ENCODE measurements at places on chromosomes 13 and 19.

DNA sequence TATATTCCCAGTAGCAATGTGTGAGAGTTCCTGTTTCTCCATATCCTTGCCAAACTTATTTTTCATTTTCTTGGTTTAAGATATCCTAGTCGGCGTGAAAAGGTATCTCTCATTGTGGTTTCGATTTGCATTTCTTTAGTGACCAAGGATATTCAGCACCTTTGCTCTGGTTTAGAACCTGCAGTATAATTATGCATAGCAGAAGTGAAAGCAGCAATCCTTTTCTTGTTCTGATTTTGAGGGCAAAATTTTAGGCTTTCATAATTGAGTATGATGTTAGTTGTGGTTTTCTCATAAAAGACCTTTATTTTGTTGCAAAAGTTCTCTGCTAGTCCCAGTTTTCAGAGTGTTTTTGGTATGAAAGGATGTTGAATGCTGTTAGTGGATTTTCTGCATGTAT lies 491.0 kb downstream of the FGF9 start:
- DNase-seq = no peak

GRCh38 chr19:29928831-29929230 lies 13.2 kb upstream of the URI1 start:
- no peak for DNase-seq

DNA sequence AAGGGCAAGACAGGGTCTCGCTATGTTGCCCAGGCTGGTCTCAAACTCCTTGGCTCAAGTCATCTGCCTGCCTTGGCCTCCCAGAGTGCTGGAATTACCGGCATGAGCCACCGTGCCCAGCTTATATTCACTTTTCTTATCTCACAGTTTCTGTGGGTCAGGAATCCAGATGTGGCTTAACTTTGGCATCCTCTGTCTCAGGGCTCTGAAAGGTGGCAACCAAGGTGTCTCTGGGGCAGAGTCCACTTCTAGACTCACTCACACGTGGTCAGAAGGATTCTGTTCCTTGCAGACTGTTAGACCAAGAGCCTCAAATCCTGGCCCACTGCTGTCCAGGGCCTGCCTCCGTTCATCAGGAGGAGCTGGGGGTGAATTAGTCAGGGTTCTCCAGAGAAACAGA lies 7.6 kb upstream of the LMNB2 start:
- no peak for DNase-seq

DNA sequence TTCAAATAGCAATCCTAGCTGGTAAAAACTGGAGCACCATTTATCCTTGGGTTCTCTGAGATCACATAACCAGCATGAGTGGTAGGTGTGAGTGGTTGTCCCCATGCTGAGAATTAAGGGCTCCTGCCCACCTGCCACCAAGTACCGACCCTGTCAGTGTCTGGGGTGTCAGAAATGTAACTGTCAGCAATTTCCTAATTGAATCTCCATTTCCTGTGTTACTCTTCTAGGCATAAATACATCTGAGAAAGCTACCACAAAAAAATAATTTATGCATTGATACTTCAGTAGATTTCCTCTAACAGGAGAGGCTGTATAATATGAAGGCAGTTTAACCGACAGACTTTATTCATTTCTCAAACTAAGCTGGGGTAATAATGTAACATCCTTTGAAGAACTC lies 25.1 kb downstream of the CPB2 start:
- no peak for DNase-seq

DNA sequence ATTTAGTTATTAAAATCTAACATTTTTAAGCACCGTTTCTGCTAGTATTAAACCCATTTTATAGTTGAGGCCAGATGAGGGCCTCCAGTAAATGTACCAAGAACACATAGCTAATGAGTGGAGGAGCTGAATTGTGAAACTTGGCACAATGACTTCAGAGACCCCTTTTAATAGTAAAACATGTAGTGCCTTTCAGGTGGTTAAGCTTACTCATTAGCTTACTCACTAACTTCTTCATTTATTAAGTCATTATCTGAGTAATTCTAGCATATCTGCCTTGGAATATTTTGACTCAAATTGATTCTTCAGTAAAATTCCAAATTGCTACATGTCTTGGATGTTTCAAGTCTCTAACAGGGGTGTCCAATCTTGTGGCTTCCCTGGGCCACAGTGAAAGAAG lies 735.2 kb downstream of the LIG4 start:
- no peak for DNase-seq

GRCh38 chr19:15297416-15298224 lies 34.7 kb downstream of the BRD4 start:
- DNase-seq = peak; percentile 78

GRCh38 chr19:44596428-44597130 lies 16.8 kb upstream of the IGSF23 start:
- no peak for DNase-seq

GRCh38 chr13:66995203-66995611 lies 234.9 kb downstream of the PCDH9 start:
- DNase-seq = peak; percentile 14

DNA sequence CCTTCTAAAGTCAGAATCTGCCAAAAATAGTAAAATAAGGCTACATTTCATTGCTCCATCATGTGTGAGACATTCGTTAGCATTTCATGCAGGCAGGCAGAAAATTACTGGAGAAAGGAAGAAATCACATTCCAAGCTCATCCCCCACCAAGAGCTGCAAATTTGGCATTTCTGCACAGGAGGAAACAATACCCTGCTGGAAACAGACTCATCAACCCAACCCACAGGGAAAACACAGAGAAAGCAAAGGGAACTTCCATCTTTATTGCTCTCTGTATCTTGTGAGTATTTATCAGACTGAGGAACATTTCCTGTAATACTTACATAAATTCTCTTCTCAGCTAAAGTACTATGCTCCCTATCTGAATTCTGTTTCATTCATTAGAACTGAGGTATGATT lies 95.7 kb downstream of the KCTD12 start:
- no peak for DNase-seq

GRCh38 chr19:49860336-49861102 lies 6.9 kb downstream of the PNKP start:
- DNase-seq = no peak

DNA sequence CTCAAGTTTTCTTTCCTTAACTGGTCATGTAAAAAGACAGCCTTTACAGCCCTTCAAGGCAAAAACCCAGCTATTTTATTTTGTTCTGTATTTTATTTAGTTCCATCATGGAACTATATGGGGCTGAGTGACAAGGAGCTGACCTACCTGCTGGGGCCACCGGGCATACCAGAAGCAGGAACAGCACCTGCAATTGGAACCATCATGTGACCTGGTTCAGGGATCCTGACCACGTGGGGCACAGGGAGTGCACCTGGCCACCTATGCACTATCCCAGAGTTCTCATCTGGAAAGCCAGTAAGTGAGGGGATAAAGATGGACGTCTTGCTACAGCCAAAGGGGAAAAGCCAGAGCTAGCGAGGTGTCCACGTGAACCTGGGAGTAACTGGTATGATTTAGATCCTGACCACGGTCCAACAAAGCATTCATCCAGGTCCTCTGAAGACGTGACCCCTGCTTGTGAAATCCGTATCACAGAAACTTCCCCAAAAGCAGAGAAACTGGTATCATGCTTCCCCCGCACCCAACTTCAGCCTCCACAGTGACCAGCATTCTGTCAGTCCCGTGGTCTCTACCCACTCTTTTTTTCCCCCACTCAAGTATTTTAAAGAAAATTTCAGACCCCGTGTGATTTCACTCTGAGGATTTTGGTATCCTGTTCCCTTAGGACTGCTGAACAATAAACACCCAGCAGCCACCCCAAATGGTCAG lies 40.5 kb upstream of the SLC15A1 start:
- DNase-seq = no peak

DNA sequence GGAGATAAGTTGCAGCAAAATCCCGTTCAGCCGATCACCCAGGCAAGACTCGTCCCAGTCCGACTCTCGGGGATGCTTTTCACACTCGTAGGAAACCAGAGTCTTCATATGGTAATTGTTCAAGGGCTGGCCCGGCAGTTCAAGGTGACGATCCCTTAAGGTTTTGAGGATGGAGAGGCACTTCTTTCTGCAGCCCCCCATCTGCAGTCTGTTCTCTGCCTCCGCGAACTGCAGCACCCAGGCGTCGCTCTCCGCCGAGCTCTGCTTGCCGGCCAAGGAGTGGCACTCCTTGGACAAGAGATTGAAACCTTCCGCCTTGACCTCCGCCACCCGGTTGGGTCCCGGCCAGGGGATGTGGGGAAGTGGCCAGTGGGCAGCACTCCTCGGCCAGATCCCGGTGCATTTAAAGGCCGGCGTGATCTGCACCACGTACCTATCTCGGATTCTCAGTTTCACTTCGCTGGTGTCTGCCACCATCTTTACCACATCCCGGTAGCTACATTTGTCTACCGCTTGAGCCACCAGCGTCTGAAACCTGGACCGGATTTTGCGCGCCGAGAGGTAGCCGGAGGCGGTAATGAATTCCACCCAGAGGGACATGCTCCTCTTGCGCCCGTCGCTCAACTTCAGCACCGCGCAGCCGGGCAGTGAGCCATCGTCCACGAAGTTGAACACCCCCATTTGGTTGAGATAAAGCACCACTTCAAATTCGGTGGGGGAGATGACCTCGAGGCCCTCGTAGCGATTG lies 1.1 kb downstream of the MAB21L1 start:
- no peak for DNase-seq

DNA sequence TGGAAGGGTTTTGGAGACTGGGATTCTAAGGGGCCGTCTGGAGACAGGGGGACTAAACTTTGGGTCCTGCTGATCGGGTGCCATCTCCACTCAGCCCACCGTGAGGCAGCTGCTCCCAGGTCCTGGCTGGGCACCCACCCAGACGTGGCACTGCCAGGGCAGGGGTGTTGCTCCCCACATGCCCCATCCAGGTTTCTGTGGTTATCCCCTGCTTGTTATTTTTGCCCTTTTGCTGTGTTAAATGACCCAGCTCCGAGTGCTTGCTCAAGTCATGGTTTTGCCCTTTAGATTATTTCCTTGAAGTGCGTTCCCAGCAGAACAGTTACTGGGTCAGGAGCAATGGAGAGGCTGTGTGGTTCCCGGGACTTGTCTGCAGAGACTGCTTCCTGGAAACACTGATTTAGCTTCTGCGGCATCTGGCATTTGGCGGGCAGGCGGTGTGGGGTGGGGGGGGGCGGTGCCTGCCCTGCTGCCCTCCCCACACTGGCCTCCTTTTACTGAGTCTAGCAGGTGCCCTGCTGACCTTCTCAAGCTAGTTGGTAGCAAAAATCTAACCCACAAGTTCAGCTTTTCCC lies 1.9 kb downstream of the RAB11B start:
- DNase-seq = no peak

- DNase-seq = no peak
Observed at GRCh38 chr13:71291842-71292146, 575.2 kb downstream of the DACH1 start.

DNA sequence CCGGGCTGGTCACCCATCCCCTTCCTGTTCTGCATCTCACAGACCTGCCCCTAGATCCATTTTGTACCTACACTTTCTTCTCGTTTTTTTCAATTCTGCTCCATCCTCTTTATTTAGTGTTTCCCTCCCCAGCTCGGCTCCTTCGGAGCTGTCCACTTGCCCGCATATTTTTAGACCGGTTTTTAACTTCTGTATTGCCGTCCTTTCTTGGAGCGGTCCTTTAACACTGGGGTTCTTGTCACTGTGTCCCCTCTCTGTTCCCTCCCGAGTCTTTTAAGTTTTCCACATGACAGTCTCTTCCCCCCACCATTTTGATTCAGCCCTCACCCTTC lies 1.7 kb downstream of the ARHGAP35 start:
- no peak for DNase-seq

DNA sequence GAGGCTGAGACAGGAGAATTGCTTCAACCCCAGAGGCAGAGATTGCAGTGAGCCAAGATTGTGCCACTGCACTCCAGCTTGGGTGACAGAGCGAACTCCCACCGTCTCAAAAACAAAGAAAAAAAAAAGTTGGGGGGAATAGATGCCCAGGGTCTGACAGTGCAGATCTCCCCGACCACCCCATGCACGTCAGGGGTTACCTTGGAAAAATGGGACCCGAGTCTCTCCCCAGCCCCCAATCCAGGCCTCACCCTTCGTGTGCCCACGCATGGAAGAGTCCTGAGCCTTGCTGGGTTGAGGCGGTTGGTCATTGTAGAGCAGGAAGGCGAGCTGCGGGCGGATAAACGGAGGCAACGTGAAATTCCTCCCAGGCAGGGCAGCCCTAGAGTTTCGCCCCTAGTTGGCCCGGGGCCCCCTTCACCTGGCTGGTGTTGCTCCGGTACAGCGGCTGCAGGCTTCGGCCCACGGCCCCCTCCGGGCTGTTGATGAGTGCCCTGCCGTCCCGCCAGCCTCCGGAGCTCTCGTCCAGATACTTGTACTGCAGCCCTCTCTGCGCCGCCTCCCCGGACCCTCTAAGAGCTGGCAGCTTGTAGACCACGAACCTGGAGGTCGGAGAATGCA lies 588 bp downstream of the DNASE2 start:
- DNase-seq = no peak

DNA sequence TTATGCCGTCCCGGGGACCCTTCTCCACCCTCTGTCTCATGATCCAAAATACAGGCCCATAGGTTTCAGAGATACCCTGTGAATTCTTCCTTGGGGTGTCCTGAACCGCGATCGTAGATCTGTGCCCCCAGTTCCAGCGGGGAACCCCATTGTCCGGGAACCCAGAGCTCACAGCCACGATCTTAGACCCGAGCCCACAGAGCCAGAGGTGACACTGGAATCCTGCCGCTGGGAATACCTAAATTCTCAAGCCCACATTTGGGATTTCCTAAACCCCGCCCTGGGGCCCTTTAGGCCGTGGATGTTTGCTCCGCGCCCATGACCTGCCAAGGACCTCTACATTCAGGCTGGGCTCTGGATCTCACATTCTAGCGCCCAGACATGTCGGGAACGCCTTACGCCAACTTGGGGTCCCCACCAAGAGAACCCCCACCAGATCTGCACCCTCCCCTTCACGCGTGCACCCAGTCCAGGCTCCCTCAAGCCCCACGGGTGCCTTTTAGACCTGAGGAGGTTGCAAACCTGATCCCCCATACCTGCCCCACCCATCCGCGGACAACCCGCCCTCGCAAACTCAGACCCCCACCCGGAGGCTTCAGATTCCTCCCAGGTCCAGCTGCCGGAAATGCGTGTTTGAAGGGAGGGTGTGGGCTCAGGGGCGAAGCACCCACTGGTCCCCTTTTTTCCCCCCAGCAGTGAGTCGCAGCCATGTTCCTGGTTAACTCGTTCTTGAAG lies 605 bp downstream of the CAPNS1 start:
- DNase-seq = peak; percentile 40

All from NCI-H510A treated with DMSO at 0.1 percent for 48 hours (cell line).